ENCODE measurements at places on chromosomes 3 and 15.

DNA sequence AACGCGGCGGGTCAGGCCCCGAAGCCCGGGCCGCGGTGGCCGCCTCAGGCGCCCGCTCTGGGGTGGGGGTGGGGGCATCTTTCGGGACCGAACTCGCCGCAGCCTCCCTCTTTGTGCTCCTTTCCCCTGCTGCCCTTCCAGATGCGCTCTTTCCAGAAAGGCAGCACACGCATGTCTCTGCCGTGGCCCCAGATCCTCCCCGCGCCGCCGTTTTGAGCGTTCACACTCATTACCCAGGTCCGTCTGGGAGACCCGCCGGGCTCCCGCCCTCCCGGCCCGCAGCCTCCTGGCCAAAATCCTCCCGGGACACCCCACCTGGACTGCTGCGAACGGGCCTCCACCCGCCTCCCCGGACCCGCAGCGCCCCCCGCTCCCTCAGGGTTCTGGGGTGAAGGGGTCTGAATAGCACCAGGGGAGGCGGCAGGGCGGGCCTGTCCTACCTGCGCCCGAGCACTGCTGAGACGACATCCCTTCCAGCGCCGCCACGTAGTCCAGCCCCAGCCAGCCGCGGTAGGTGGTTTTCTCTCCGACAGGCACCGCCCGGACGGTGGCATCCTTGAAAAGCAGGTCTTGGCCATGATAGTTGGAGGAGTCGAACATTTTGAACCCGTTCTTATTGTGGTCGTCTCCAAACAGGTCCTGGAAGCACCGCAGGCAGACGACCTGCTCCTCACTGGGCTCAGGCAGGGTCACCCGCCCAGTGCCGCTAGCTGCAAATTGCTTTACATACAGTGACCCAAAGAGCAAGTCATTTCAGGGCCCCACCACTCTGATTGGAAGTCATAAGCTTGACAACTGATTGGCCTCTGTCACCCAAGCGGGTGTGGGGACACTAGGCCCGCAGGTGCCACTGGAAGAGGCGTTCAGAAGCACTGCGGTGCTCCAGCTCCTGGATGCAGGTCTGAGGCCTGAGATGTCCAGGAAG is 25.9 kb downstream of the MELTF start:
- no peak for DNase-seq

DNA sequence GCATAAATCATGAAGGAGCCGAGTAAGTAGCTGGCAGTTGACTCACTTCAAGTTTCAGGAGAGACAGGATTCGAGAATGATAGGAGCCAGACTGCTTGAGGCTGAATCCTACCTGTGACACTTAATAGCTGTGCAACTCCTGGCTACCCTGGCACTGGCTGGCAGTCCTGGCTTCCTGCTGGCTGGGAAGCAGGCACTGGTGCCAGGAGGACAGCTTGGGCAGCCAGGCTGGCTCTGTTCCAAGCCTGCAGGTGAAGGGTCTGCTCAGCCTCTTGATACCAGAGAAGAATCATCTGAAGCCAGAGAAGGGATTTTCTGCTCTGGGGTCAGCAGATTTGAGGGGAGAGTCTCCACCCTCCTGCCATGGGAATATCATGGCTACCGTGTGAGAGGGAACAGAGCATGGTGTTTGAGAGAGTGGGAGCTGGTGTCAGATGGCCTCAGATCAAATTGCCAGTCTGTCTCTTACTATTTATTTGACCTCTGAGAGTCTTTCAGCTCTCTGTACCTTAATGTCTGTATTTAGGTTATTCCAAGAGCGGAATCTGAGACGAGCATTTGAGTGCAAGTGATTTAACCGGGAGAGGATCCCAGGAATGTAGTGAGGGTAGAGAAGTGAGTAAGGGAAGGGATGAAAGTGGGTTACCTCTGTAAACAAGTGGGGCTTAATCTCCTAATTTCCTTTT is 4.4 kb upstream of the XIRP1 start:
- DNase-seq, result no peak

- DNase-seq, result no peak
These were observed 85.9 kb upstream of the PRR23E start for GRCh38 chr3:127107002-127107401.

GRCh38 chr3:196486263-196486662 is 17.3 kb downstream of the RNF168 start:
- DNase-seq, result no peak

DNA sequence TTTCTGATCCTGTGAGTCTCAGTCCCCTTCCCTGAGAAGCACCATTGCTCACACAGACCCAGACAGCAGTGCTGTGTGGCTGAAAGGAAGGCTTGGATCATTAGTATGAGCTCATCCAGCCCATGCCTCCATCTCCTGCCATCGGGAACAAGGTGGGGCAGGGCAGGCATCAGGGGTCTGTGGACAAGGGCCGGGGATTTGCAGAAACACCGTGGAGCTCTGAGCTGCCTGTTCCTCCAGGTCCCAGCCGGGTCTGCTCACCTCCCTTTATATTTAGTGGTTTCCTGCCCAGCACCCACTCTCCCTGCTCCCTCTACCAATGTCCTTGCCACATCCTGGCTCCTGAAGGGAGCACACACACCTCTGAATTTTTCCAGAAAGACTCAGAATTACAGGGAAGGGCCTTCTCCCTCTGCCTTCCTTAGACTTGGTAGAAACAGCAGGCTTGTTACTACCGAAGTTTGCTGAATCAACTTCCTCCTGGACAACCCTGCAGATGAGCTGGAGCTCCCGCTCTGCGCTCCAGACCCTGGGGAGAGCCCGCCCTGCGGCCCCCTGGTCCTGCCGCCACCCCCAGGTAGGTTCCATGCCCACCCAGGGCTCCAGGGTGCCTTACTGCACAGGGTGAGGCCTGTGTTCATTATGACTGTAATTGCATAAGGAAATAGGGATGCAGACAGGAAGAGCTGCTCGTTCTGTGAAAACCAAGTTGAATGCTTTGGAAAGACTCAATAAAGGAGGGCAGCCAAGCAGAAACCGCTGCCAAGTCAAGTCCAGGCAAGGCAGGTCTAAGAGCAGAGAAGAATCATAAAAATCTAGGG is 128.1 kb downstream of the NSMCE3 start:
- no peak for DNase-seq

Data from GM12891 (cell line).